ENCODE measurements at places on chromosomes 4 and X.

- DNase-seq = no peak
These were observed 22.7 kb upstream of the SEPSECS start for GRCh38 chr4:25182937-25183336.

DNA sequence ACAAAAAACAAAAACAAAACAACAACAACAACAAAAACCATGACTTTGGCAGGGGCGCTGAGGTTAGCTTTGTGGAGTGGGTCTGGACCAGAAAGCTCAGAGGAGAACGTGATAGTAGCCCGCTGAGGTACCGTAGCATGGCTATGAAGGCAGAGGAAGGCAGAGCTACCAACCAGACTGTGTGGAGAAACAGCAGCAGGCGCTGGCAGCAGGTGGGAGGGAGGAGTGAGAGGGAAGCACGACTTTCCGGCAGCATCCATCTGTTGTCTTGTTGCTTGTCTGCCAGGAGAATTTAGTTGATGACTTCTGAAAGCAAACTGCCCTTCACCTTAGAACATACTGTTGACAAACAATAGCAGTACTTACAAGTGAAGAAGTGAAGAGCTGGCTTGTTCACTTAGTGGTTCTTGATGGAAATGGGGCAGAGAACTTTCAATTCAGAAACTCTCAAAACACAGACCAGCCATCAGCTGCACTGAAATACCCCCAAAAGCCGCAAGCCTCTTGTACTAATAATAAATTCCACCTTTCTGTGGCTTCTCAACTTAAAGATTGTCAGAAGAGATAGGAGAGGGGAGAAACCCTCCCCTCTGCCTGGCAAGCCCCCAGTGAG, 447.2 kb downstream of the SLITRK2 start:
- DNase-seq = no peak

GRCh38 chrX:130878350-130879341, 24.4 kb downstream of the ENOX2 start:
- no peak for DNase-seq

DNA sequence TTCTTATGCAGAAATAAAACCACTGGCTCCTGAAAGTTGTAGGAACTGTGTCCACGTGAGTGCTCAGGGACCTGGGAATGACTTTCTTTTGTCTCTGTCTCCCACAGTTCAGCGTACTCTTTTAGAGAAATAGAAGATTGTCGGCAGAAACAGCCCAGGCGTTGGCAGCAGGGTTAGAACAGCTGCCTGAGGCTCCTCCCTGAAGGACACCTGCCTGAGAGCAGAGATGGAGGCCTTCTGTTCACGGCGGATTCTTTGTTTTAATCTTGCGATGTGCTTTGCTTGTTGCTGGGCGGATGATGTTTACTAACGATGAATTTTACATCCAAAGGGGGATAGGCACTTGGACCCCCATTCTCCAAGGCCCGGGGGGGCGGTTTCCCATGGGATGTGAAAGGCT, 11.2 kb upstream of the XG start:
- DNase-seq = no peak

DNA sequence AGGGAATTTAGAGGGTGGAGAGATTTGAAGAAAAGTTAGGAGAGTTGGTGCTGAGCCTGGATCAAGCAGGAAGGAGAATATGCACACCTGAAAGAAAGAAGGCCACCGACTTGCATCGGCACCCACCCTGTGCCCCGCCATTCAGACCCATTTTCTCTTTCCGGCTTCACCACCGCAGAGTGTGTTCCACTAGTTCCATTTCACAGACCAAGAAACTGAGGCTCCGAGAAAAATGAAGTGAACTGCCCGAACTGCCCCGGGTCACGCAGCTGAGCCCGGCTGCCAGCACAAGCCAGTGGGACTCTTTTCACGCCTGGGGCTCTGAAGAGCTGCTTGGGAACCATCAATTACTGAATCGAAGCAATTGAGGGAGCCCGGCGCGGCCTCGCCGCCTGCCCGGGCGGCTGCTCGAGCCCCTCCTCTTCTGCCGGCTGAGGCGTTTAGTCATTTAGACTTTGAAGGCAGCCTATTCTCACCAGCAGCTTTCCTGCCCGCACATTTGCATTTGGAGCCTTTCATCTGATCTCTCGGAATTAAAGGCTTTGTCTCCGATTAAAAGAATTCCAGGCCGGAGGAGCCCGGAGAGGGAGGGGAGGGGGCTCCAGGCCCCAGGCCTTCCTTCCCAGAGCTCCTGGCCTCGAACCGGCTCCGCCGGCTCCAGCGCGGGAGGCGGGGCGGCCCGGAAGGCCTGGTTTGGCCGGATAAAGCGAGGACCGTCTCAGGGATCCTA, 140.2 kb upstream of the PJA1 start:
- DNase-seq = no peak

- no peak for DNase-seq
These were observed 243.9 kb upstream of the WDFY3 start for GRCh38 chr4:85210353-85210752.

DNA sequence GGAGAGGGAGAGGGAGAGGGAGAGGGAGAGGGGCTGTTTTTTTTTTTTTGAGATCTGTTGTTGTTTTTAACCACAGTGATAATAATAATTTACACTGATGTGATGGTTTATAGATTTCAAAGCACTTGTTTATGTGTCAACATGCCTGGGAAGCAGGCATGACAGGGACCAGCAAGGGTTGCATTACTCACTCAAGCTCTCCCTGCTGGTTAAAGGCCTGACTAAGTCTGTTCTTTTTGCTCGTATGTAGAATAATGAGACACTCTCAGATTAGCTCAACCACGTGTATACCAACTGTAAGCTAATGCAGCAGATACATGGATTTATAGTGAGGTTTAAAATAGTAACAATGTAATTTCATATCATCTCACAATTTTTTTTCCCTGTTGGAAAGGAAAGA, 134.6 kb upstream of the BOD1L1 start:
- DNase-seq = no peak

DNA sequence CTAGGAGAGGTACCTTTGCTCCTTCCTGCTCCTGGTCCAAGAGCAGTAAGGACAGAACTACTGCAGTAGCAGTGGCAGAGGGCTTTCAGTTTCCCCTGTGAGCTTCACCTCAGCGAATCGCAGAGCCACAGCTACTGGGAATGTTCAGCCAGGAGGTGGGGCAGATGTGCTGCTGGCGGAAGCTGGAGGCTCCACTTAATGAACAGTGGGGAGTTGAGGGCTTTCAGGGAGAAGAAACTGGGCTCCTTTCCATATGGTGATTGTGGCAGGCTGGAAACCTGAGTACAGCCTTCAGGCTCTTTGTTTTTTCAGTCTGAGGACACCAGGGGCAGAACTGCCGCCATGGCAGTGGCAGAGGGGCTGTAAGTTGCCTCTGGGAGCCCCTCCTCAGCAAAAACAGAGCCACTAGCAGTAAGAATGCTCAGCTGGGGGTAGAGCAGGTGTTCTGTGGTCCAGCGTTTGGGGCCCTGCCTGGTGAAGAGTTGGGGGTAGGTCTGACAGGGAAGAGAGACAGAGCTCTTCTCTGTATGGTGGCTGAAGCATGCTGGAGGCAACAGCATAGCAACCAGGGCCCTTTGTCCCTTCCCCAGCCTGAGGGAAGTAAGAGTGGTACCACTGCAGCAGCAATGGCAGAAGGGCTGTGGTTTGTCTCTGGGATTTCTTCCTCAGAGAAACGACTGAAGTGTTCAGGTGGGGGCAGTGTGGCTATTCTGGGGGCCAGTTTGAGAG, 106.0 kb upstream of the GRXCR1 start:
- no peak for DNase-seq

- DNase-seq = no peak
These were observed 283.7 kb upstream of the GATB start for GRCh38 chr4:152044331-152045036.

- DNase-seq = no peak
These were observed 227.2 kb downstream of the ANK2 start for GRCh38 chr4:113276464-113277170.

- DNase-seq = no peak
These were observed at the start of gene TBC1D9 for GRCh38 chr4:140756319-140757231. Gene TBC1D9, minus strand, starts transcription at chr4:140756385. Its CDS starts 340 bp downstream, at chr4:140756045.

DNA sequence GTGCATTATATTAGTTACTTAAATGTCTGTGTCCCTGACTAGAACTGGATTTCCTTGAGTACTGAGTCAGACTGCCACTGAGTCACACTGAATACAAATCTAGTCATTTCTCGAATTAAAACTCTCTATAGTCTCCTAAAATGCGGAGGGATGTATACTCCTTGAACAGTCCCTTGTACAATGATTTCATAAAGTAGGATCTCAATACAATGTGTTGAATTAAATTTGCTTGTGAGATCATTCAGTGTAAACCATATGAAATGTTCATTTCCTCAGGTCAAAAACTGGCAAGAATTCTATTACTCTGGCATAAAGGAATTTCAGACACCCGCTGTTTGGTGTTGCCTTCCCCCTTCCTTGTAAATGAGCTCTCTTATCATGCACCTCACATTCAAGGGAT, 17.5 kb upstream of the FAM241A start:
- DNase-seq = no peak

DNA sequence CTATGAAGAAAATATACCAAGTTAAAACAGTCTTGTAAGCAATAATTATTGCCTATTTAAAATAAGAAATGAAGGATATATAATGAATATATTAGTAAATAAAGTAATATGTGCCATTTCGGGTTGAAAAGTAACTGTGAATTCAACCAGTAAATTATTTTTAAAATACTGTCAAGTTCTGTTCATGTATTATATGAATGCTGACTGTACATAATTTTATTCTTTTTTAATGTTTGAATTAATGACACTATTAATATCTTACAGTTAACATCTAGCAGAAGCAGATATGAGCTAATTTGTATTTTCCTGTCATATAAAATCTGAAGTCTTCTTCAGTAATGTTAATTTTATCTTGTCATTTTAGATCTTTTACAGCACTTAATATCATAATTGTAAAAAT, 632.9 kb downstream of the CCSER1 start:
- no peak for DNase-seq

DNA sequence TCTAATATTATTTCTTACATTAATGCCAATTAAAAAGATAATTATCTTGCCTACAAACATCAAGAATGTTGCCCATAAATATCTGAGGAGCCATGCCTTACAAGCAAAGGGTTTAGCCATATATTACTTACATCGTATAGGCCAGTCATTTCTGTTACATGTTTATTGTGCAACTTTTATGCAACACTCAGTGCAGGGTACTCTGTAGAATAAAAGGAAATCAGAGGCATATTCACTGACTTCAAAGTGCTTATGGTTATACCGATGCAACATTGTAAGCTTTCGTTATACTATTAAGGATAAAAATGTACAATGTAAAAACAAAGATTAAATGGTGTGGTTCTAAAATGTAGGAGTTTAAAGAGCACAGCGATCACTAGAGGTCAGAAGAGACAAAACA, 315.9 kb downstream of the PCDH10 start:
- no peak for DNase-seq

DNA sequence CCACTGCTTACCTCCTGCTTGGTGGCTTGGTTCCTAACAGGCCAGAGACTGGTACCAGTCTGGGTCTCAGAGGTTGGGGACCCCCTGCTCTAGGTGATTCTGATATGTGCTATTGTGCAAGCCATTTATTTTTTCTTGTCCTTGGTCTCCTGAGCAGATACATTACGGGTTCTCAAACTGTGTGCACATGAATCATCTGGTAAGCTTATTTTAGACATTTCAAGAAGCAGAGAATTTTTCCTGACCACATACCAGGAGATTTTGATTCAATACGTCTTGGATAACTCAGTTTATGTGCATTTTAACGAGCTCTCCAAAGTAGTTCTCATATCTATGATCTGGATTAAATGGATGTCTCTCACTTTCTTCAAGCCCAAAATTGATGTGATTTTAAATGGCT, 77.2 kb downstream of the FHIP1A start:
- DNase-seq = no peak

GRCh38 chr4:133776961-133777360, 424.6 kb downstream of the PABPC4L start:
- DNase-seq = no peak

- DNase-seq = no peak
These were observed 517.7 kb downstream of the BCOR start for GRCh38 chrX:39580043-39580442.

- no peak for DNase-seq
These were observed 117.4 kb upstream of the LIMCH1 start for GRCh38 chr4:41420541-41420940.

DNA sequence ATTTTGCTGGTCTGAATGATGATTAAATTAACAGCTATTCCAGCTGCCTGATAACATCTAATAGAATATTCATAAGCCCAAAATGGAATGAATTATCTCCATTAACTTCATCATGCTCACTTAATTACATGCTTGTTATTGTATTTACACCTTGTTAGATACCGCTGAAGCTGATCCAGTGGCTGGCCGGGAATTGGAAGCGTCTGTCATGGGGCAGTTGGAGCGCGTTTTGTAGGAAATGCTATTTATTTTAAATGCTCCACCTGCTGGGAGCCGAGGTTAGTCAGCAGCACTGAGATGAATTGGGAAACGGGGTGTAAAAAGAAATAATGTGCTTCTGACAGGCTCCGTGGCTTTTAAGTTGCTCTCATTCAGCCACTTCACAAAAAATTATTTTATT, 25.2 kb downstream of the ARX start:
- DNase-seq = no peak

DNA sequence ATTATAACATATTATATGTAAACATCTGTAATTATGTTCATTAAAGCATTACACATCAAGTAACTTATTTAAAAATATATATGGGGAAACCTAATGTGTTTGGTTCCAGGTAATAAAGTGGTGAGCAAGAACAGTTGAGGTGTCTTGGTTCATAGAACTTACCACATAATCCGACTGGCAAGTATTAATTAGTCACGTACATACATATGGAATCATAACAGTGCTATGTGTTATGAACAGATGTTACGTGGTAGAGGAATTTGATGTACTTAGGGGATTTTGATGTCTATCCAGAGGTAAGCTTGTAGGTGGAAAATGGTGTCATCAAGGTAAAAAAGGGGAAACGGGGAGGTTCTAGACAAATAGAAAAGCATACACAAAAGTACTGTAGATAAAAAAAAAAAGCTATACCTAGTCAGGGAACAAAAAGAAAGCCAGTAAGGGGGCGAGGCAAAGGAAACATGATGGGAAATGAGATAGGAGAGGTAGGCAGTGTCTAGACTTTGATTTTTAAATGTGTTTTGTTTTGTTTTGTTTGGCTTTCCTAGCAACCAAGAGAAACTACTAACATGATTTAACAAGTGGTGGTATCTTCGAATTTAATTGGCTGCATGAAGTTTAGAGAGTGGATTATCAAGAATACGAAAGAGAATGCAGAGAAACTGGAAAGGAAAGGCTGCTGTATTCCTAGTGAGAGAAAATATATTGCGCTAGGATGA, 12.6 kb downstream of the DMD start:
- DNase-seq = no peak

DNA sequence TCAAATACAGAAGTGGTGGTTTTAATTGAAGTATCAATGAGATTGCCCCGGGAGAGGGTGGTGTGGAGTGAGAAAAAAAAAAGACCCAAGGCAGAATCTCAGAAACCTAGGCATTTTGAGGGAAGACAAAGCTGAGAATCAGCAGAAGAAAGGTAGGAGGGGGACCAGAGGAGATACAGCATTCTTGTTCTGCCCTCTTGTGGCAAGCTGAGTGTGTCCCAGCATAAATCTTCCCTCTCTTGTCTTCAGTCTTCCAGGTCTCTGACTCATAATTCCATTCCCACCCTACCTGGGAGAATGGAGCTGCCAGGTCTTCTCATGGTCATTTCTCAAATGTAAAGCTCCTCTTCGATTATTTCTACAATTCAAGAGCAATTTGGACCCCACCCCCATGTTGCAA, 32.7 kb upstream of the MAGED1 start:
- no peak for DNase-seq

GRCh38 chr4:8765631-8766590, 105.7 kb downstream of the HMX1 start:
- no peak for DNase-seq

Measured in activated T-cell treated with anti-CD3 and anti-CD28 coated beads, Interleukin-2, amount 50 U/mL, for 1 hour (primary cell).